Left lung (tissue), 14 donors: ENCODE measurements at places on chromosomes 3 and 15.

DNA sequence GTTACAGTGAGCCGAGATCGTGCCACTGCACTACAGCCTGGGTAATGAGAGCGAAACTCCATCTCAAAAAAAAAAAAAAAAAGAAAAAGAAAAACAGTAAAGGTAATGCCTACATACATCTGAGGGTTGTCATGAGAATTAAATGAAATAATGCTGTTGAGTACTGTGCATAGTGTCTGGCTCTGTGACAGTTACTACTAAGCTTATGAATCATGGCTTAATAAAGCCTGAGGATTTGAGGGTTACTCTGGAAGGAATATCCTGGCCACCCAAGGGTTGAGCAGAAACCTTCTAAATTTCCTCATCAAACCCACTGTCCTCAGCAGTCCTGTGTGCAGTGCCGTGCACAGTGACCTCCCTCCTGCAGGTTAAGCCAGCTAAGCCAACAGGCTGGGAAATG is 26.8 kb upstream of the ELP6 start:
- DNase-seq, result no peak
- no peak overlapping the region for H3K27ac ChIP-seq
- no peaks in the 10 kb centered on the region for H3K36me3 ChIP-seq
- H3K4me1 ChIP-seq, result no peaks in the 10 kb centered on the region
- H3K4me3 ChIP-seq, result no peak overlapping the region

- no peaks in the 10 kb centered on the region for H3K27me3 ChIP-seq
- H3K4me1 ChIP-seq, result no peaks in the 10 kb centered on the region
- no peaks in the 10 kb centered on the region for H3K36me3 ChIP-seq
- H3K27ac ChIP-seq, result no peak overlapping the region
- DNase-seq, result no peak
Observed at GRCh38 chr3:40637906-40638305, 113.1 kb downstream of the ZNF621 start.

DNA sequence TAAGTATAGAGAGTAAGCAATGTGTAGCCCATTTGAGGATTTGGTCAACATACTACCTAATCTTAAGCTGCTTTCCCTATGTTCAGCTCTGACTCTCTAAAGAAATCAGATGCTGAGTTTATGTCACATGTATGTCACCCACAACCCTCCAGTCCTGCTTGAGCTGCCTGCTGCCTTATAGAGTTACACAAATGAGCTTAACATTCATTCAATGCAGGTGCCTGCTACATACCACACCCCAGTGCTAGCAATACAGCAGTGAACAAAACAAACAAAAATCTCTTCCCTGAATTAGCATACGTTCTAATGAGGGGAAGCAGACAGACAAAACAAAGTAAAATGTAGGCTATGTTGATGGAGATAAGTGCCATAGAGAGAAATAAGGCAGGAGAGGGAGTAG is 93.0 kb downstream of the HHLA2 start:
- H3K27me3 ChIP-seq, result no peaks in the 10 kb centered on the region
- H3K36me3 ChIP-seq, result no peaks in the 10 kb centered on the region
- peaks cover 5% of the 10 kb centered on the region for H3K4me1 ChIP-seq
- no peak for DNase-seq

- no peak overlapping the region for H3K4me3 ChIP-seq
- no peaks in the 10 kb centered on the region for H3K27me3 ChIP-seq
- DNase-seq, result no peak
- H3K4me1 ChIP-seq, result peaks cover 4% of the 10 kb centered on the region
- H3K36me3 ChIP-seq, result no peaks in the 10 kb centered on the region
Observed at GRCh38 chr15:68126396-68126795, 72.3 kb downstream of the PIAS1 start.

- no peak overlapping the region for H3K27ac ChIP-seq
- H3K4me1 ChIP-seq, result no peaks in the 10 kb centered on the region
- no peak for DNase-seq
- H3K27me3 ChIP-seq, result no peaks in the 10 kb centered on the region
Observed at GRCh38 chr3:195597229-195597628, 13.5 kb upstream of the APOD start.

DNA sequence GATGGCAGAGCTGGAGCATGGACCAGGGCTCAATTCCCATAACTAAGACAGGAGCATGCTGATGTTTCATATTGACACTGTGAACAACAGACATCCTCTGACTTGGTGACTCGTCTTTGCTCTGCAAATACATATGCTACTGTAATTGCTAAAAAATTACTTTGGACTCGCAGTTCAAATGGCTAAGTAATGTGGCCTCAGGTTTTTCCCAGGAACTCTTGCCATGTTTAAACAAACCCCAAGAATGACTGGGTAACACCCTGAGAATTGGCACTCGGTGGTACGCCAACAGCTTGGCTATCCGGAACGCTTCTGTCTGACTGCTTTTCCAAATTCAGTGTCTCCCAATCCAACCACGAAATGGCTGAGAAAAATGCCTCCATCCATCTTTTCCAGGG is 456.7 kb upstream of the THBS1 start:
- H3K27me3 ChIP-seq, result no peaks in the 10 kb centered on the region
- H3K27ac ChIP-seq, result no peak overlapping the region
- DNase-seq, result no peak
- H3K4me1 ChIP-seq, result peaks cover 7% of the 10 kb centered on the region
- H3K36me3 ChIP-seq, result no peaks in the 10 kb centered on the region
- H3K4me3 ChIP-seq, result no peak overlapping the region

- no peak overlapping the region for H3K27ac ChIP-seq
- H3K4me1 ChIP-seq, result no peaks in the 10 kb centered on the region
- no peak for DNase-seq
Observed at GRCh38 chr15:59052915-59053407, 52.0 kb upstream of the CCNB2 start.

DNA sequence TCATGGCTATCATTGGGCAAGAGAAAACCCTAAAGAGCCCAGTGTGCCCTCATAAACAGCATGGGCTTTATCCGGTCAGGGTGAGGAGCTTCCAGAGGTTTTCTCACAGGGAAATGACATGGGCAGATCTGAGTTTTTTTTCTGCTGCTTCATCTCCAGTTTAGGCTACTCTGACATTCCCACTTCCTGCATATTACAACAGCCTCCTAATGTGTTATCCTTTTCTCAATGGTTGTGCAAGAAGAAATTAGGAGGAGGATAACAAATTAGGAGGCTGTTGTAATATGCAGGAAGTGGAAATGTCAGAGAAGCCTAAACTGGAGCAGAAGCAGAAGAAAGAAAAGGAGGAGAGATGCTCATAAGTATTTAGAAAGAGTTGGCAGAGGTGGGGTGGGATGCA is 175.6 kb downstream of the MTHFS start:
- H3K4me3 ChIP-seq, result no peak overlapping the region
- H3K27ac ChIP-seq, result no peak overlapping the region
- no peaks in the 10 kb centered on the region for H3K36me3 ChIP-seq
- H3K27me3 ChIP-seq, result no peaks in the 10 kb centered on the region
- peaks cover 3% of the 10 kb centered on the region for H3K4me1 ChIP-seq

GRCh38 chr3:24520101-24520495 is 25.4 kb upstream of the THRB start:
- no peak overlapping the region for H3K27ac ChIP-seq
- H3K36me3 ChIP-seq, result no peaks in the 10 kb centered on the region
- H3K4me1 ChIP-seq, result peaks cover 5% of the 10 kb centered on the region

DNA sequence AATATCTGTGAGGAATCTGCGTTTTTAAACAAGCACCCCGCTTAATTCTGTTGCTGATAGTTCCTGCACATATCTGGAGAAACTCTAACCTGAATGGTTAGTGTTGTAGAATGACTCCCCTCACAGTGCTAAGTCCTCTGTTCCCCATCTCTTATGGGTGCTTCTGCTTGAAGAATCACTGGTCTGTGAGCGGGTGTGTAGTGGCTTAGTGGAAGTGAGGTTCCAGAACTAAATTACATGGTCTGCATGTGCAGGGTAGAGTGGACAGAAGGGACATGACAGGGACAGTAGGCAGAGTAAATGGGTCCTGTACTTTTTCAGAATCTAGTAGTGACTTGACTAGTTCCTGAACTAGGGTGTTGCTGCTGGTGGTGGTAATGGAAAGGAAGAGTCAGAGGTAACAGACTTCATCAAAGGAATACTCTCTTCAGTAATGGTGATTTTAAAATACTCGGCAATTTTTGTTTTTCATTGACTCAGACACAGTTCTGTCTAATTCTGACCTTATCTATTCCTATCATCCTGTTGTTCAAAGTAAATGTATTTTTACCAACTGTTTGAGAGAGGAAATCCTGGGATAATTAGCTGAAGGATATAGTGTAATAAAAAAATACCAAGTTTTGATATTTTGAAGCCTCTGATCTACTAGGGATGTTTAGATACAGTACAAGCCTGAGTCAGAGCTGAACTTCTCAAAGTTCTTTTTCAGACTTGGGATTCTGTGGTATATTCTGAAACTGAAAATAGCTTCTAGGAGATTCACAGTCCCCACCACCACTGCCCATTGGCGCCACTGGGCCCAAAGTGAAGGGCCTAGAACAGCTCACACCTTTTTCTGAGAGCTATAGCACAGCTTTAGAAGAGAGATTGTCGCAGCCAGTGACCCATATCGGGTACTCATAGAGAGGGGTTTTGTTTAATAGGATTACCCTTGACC is 55.5 kb downstream of the FNDC3B start:
- no peaks in the 10 kb centered on the region for H3K36me3 ChIP-seq
- H3K4me1 ChIP-seq, result peaks cover 75% of the 10 kb centered on the region
- H3K27me3 ChIP-seq, result no peaks in the 10 kb centered on the region
- H3K27ac ChIP-seq, result no peak overlapping the region
- H3K4me3 ChIP-seq, result no peak overlapping the region

GRCh38 chr3:145251311-145251710 is 909.7 kb downstream of the PLOD2 start:
- DNase-seq, result no peak
- H3K27me3 ChIP-seq, result no peaks in the 10 kb centered on the region
- no peak overlapping the region for H3K4me3 ChIP-seq
- H3K36me3 ChIP-seq, result no peaks in the 10 kb centered on the region
- H3K27ac ChIP-seq, result no peak overlapping the region

GRCh38 chr3:73543412-73543811 is 81.3 kb downstream of the PDZRN3 start:
- H3K27ac ChIP-seq, result peak overlapping the region; percentile 7
- H3K4me3 ChIP-seq, result no peak overlapping the region
- no peaks in the 10 kb centered on the region for H3K4me1 ChIP-seq

DNA sequence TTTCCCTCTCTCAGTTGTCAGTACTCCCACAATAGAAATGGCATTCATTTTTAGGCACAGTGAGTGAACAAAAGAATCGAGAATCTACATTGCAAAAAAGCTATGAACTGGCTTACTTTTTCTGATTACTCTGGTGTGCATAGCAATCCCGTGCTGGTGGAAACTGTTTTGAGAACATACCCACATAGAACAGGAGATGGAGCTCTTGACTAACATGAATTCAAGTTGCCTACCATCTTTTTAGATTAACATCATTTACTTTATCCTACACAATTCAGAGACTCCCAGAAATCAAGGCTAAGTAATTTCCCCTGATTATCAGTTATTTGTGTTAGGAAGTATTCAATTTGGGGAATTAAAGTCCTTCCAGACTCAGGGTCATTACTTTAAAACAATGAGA is 326.6 kb downstream of the ARPP21 start:
- H3K36me3 ChIP-seq, result no peaks in the 10 kb centered on the region
- no peaks in the 10 kb centered on the region for H3K4me1 ChIP-seq
- H3K27ac ChIP-seq, result no peak overlapping the region
- no peak overlapping the region for H3K4me3 ChIP-seq
- no peak for DNase-seq

DNA sequence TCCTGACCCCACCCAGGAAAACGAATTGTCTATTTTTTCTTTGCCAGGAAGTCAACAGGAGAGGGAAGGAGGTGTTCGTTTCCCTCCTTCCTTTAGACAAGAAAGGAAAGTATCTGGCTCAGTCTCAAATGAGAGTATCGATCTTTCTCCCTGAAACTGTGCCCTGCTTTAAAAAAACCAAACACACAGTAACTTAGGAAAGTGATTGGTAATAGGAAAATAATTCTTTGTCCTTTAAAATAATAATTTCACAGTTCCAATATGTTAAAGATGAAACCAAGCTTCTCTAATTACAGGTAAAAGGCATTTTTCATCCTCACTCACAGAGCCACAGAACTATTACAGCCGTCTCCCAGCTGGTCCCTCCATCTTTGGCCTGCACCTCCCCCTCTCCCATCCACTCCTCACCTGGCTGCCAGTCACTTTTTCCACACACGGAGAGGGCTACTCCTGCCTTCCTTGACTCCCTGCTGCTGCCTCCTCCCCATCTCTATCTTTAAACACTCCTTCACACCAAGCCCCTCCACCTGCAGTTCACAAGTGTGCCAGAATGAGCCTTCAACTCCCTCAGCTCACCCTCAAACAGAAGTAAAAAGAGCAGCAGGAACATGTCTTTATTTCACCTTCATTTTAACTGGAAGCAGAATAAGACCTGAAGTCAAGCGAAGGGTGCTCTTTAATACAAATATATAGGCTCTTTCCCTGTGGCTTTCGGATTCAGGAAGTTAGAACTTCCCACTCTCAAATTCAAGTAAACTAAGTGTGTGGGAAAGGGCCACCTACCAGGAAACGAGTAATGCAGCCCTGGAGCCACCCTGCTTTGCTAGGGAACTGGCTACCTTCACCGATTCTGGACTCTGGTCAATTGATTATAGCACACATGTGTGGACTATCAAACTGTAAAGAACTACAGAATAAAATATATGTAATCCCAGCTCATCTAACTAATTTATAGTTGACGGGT is 116.4 kb downstream of the SENP2 start:
- DNase-seq, result no peak
- H3K4me3 ChIP-seq, result no peak overlapping the region
- H3K27ac ChIP-seq, result peak overlapping the region; percentile 23
- H3K36me3 ChIP-seq, result no peaks in the 10 kb centered on the region
- no peaks in the 10 kb centered on the region for H3K27me3 ChIP-seq
- peaks cover 22% of the 10 kb centered on the region for H3K4me1 ChIP-seq

DNA sequence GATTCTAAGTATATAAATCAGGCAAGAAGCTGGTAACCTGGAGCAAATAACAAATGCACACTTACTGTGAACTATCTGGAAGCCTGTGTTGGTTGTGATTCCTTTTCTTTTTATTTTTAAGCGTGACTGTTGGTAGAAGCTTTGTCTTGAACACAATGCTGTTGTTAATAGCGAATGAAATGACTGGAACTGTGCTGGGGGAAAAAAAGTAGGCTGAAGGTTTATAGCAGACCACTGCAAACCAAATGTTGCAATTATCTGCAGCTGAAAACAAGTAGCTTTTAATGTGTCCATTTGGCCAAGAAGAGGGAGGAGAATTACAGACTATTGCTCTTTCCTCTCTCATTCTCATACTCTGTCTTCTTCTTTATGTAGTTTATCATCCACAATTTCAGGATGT is 184.5 kb upstream of the DNAJC19 start:
- no peaks in the 10 kb centered on the region for H3K36me3 ChIP-seq
- H3K4me1 ChIP-seq, result no peaks in the 10 kb centered on the region
- no peak for DNase-seq
